ENCODE measurements at places on chromosomes 16 and 17.

GRCh38 chr17:82056729-82057621 lies 5.3 kb downstream of the GPS1 start:
- no peak for DNase-seq

DNA sequence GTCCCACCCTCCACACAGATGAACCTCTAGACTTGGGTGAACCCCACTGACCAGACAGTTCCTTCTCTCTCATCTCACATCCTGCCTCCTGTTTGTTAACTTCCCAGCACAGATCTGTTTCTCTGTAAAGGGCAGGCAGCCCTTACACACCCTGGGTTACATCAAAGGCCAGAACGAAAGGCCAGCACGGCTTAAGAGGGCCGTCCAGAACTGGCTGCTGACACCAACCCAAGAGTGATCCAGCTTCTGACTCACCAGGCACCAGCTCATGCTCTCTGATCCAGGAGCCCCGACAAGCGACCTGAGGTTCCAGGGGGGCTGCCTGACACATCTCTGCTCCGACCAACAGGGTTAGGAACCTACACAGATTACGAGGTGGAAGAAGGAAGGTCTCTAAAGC lies 86.9 kb downstream of the MRM3 start:
- DNase-seq, result no peak

GRCh38 chr16:19875900-19876299 lies 8.7 kb downstream of the GPRC5B start:
- DNase-seq, result no peak

- no peak for DNase-seq
Observed at GRCh38 chr16:2527071-2527783, 4.0 kb downstream of the CEMP1 start.

DNA sequence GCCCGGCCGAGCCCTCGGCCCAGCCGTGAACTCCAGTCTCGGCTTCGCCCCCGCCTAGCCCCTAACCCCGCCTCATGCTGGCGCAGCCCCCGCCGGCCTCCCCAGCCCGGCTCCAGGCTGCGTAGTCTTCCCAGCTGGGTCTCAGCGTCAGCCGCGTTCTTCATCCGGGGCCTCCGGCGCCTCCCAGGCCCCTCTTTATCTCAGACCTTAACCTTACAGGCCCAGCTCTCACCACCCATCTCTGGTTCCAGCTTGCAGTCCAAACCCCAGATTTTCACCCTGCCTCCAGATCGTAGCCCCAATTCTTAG lies at the start of gene PROCA1:
Gene PROCA1, minus strand, starts transcription at position 166 of the 309 bp plus-strand sequence. CDS start 228 bp downstream, outside the sequence.
- no peak for DNase-seq

GRCh38 chr17:4463818-4464476 lies 30.2 kb downstream of the SPNS3 start:
- DNase-seq, result no peak

DNA sequence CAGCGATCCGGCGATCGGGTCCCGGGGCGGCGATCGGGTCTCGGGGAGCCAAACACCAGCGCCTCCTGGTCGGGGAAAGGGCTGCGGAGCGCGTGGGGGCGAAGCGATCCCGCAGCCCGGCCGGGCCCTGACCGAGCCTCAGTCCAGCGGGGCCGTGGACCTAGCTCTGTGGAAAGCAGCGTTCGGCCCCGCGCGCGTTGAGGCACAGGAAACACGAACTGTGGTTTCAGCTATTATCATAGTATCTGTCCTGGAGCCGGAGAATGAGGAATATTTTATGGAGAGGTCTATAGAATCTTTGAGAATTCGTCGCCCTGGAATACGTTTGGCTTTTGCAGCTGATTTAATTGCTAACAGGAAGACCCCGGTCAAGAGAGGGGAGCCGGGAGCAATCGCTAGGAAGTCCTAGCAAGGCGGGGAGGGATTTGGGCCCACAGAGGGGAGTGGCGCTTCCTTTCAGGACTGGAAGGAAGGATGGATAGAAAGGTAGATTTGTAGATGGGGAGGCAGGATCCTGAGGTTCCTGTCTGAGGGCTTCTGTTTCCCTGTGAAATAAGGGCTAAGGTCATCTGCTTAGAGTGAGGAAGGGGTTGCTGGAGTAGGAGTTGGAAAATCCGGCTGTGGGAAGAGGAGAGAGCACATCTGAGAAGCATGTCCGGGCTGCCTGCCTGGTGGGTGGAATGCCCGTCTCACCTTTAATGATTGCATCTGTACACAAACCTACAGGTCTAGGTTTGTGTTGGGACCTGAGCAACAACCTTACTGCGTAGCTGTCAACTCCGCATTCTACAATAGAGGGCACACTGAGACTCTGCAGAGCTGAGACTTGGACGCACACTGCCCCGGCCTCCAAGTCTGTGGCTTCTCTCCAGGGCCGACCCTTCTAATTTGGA lies 770 bp downstream of the CCNF start:
- no peak for DNase-seq

- DNase-seq, result no peak
Observed at GRCh38 chr17:72139212-72139611, 18.4 kb downstream of the SOX9 start.

DNA sequence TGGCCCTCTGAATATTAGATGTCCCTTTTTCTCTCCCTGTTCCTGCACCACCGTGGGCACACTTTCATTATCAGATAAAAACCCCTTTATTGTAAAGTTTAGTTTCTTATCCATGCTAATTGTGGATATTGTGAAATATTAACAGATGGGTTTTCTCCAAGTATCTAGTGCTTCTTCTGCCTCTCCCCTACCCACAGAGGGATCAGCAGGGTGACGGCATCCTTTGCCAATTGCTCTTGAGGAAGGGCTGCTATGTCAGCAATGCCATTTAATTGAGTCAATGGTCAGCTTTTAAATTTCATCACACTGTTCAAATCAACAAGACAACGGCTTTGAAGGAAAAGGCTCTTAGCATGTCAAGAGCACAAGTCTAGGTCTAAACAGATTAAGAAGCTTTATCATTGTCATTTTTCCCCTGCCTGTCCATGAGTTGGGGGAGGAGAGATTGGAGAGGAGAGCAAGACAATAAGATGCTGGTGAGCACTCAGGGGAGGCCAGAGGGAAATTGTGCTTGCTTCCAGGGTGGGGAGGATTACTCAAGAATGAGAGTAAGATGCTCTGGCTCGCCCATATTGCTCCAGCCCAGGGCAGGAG lies 443.0 kb upstream of the CCL2 start:
- DNase-seq, result no peak

GRCh38 chr17:39639566-39640458 lies 2.9 kb downstream of the STARD3 start:
- DNase-seq, result no peak

GRCh38 chr17:19709841-19710240 lies 6.5 kb downstream of the SLC47A2 start:
- DNase-seq, result no peak
